Uterine smooth muscle cell (primary cell): ENCODE measurements at places on chromosomes 11 and 22. TPM values are rescaled to one million over a fixed set of nuclear protein-coding genes. Genes with fewer than 3 reads are reported as not detected.

OR8G1 gene
- not detected in 2 replicates for total RNA-seq

OVOL1 gene
- not detected in 2 replicates for total RNA-seq

ASRGL1 gene
- total RNA-seq = 0.12 and 1.00 TPM in 2 replicates

POLD3 gene
- 12.2 and 22.9 TPM in 2 replicates for total RNA-seq

C11orf42 gene
- total RNA-seq = not detected in 2 replicates

PLAAT5 gene
- not detected in 2 replicates for total RNA-seq

PLEKHA7 gene
- under 0.01 TPM in 1 of 2 replicates, not detected in the other for total RNA-seq

RBMXL2 gene
- 0.11 and 0.25 TPM in 2 replicates for total RNA-seq

KREMEN1 gene
- 3.1 and 6.6 TPM in 2 replicates for total RNA-seq

ABTB2 gene
- 2.8 and 5.7 TPM in 2 replicates for total RNA-seq

LDHAL6A gene
- total RNA-seq = not detected in 2 replicates

SLC3A2 gene
- 348 and 637 TPM in 2 replicates for total RNA-seq

SLC22A25 gene
- total RNA-seq = not detected in 2 replicates
